ENCODE measurements at places on chromosomes 2 and 18.
A peak's percentile ranks its signal among the peaks of the same experiment; 100 is the strongest.

DNA sequence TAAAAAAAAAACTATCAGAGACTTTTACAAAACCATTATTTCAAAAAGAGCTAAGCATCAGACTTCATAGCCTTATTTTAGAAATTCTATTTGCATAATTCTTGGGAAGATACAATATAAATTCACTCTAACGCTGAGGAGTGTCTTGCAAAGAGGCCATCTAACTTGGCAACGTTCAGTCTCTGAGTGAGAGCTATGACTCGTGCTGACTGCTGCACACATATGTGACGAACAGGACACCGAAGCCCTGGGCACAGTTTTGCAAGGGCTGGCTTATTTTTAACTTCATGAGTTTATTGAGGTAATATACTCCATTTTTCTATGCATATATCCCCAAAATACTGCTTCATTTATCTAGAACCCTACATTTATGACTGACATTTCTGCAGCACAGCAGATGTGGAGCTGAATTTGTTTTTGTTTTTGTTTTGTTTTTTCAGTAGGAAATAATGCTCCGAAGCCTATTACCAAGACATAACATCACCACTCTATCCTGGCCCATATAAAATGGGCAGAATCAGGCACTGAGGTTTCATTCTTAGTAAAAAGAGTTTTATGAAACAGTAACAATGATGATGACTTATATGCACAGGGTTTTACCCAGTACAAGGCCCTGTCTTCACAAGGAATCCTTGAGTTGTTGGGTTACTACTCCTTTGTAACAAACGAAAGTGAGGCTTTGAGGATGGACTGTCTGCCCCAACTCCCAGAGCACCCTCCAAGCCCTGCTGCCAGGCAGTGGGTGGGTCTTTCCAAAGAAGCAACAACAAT, 68.3 kb downstream of the CRACDL start:
- DNase-seq: no peak

DNA sequence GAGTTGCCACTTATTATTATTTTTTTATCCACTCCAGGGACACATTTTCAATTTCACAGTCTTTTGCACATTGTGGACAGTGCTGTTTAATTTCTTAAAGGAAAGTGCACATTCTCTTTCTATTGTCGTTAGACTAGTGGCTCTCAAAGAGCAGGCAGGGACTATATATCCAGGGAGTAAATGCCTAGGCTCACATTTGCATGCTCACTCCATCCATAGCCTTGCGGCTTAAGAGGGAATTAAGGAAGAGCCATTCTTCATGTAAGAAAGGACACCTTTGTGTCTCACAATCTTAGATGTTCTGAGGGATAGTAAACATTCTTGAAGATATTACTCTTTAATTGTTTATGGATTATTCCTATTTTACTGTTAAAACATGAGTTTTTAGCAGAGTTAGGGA, 70.8 kb downstream of the FIGN start:
- DNase-seq: no peak

- no peak for DNase-seq
Observed at GRCh38 chr2:176407706-176408105, 138.5 kb downstream of the MTX2 start.

GRCh38 chr2:189555232-189555631, 25.4 kb downstream of the SLC40A1 start:
- no peak for DNase-seq

DNA sequence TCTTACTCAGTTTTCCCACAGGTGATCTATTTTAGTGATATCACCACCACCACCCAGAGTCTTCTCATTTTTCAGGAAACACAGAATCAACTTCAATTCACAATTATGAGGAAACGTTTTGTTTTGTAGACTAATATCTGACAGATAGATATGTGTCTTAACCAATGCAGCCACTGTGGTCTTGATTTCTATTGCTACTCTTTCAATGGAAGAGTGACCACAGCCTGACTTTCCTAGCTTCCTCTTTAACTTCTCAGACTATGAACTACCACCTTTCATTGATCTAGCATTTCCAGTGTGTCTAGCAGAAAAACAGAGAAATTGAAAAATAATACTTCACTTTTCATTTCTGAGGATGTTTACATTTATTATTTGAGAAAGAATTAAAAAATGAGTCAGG, 20.5 kb downstream of the ADAM17 start:
- no peak for DNase-seq

- DNase-seq: no peak
Observed at GRCh38 chr2:23649303-23649702, 264.3 kb downstream of the KLHL29 start.

- DNase-seq: no peak
Observed at GRCh38 chr2:147297820-147298219, 547.0 kb upstream of the ACVR2A start.

- no peak for DNase-seq
Observed at GRCh38 chr2:74688881-74689280, 34.8 kb downstream of the SEMA4F start.

DNA sequence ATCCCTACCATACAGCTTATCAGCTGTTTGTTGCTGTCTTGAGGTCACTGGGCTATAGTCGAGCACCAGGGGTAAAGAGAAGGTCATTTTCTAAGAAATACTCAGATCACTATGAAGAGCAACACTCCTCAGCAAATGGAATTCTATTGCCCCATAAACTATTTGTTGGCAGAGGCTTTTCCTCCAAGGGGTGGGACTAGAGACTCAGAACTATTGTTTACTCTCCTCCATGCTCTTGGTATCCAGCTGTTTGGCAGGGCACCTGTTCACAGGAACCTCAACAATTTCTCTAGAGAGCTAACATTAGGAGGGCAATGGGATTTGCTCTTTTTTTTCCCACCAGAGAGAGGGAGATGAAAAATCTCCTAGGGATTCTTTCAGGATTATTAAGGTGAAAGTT, 249.1 kb upstream of the SPRED2 start:
- no peak for DNase-seq

- DNase-seq: no peak
Observed at GRCh38 chr2:187567126-187567525, 12.9 kb upstream of the TFPI start.

DNA sequence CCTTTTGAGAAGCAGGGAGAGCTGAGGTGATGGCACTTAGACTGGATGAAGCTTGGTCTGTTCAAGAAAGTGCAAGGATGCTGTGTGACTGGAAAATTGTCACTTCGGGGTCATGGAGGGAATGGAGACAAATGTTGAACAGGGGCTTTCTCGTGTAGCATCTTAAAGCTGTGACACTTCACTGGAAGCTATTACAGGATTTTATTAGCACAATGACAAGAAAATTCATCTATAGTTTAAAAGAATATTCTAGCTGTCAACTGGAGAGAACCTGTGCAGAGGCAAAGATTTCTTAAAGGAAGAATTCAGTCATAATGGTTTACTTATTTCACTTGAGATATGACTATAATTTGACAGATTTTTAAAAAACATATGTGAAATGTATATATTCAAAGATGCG, 963.9 kb upstream of the ZEB2 start:
- no peak for DNase-seq

DNA sequence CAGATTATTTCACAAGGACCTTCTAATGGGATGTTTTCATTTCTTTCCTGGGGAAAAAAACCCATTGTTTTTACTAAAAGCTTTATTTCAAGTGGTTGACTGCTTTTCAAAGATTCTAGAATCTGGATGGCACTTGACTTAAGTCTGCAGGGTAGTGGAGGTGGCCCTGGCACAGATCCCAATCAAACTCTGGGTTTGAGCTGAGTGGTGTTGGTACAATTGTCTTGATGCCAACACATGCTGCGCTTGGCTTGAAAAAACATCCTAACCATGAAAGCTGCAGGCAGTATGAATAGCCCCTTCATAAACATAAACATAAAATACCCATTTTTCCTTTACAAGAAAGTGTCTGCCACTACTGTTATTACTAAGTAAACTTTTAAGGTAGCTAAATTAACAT, 3.6 kb downstream of the PAPOLG start:
- DNase-seq: peak; percentile 67

DNA sequence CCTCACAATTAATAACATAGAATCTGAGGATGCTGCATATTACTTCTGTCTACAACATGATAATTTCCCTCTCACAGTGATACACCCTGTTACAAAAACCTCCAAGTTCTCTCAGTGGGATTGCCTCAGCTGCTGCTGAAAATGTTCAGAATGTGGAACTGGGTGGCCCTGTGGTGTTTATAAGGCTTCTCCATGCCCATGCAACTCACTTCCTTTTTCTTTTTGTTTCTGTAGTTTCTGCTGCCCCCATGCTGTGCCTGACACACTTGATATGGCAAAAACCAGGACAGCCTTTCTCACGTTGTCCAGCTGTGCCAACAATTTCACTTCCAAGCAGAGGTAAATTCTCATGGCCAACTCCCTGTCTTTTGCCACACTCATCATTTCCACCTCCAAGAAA, 206.2 kb downstream of the RPIA start:
- no peak for DNase-seq

DNA sequence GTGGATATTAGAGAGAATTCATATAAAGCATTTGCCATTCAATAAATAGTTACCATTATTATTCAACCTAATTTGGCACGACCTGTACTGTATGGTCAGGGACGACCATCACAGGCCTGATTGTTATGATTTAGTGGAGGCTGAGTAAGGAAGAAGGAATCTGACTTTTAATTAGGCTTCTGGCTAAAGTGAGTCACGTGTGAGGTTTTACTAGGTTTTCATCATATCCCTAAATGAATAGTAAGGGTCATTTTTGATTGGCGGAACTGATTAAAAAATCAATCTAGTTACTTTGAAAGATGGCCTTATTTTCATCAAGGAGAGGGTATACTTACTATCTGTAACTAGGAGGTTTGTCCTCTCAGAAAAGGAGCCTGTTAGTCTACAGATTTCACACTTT, 143.4 kb downstream of the ADCYAP1 start:
- no peak for DNase-seq

- DNase-seq: peak; percentile 73
Observed at GRCh38 chr18:48030616-48031480, 100.4 kb upstream of the SMAD2 start.

- DNase-seq: no peak
Observed at GRCh38 chr2:82657106-82657505, 1802.0 kb downstream of the SUCLG1 start.

DNA sequence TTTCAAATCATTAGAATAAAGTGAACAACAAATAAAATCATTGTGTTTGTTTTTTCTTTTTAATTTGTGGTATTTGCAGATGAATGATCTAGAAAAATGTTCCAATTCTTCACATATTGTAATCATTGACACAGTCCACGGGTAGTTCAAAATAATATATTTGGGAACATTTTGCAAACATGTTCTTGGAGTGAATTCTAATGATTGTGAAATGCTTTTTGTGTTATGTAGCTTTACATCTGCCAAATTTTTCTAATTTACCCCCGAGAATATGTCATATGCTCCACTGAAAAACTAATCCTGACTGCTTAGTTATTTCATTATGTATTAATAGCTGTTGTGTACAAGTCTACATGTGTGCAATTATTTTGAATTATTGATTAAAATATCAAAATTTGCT, 1468.4 kb upstream of the NXPH2 start:
- DNase-seq: no peak

DNA sequence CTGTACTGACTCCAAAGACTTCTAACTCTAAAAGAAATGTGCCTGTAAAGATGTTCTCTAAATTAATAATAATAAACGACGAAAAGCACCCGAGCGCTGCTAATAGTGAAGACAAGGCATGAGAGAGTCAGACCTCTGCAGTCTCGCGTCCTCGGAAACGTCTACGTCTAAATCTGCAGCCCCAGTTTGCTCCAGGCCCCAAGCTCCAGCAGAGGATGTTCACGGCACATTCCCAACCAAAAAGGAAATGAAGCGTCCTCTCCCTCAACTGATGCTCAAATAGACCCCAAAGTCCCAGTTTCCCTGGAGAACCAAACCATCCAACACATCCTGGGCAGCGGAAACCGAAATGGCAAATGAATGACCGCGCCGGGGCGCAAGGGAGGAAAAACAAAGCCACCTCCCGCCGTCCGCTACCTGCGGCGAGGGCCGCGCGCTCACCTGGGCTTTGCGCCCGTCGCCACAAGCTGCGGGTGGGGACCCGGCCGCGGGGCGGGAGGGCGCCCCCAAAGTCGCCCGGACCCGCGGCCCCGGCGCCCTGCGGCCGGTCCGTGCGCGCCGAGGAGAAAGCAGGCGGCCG, 47.1 kb upstream of the CCDC150 start:
- DNase-seq: peak; percentile 33

DNA sequence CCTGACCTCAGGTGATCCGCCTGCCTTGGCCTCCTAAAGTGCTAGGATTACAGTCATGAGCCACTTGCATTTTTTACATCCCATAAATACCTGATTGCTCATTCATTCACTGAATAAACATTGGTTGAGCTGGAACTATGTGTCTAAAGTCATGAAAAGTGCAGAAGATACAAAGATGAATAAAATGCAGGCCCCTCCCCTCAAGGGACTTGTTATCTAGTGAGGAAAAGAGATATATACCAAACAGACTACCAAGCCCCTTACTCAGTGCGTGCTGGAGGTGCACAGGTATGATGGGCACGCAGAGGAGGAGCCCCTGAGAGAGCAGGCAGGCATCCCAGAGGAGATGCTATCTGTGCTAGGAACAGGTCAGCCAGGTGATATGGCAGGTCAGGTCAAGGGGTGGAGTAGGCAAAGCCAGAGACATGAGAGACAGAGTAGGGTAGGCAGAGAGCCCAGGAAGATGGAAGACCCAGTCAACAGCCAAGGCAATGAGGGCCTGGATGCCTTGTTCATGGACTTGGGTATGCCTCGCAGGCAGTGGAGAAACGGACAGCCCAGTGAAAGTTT, 7.7 kb downstream of the FHL2 start:
- DNase-seq: no peak

DNA sequence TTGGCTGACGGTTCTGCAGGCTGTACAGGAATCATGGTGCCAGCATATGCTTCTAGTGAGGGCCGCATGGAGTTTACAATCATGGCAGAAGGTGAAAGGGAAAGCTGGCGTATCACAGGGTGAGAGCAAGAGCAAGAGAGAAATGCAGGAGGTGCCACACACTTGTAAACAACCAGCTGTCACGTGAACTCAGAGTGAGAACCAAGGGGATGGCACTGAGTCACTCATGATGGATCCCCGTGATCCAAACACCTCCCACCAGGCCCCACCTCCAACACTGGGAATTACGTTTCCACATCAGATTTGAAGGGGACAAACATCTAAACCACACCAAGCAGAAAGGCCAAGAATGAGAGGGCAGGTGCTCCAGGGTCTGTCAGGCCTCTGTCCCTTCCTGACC, 185.0 kb upstream of the PID1 start:
- no peak for DNase-seq

DNA sequence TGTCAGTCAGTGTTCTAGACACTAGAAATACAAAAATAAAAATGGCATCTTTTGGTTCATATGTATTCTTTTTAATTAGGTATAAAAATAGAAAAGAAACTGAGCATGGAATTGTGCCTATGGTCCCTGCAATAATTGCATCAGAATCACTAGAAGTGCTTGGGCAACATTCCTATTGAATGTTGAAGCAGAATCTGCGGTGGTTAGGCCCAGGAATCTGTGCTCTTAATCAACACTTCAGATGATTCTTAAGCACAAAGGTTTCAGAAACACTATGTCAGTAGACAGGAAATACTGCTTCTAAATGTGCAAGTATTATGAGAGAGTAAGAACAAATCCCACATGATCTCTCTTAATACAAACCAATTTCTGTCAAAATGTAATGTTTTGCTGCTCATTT, 20.3 kb upstream of the RBBP8 start:
- DNase-seq: no peak
